ENCODE measurements at places on chromosomes 2 and 18.

GRCh38 chr2:112835061-112835501, 1.5 kb downstream of the IL1B start:
- DNase-seq: no peak

DNA sequence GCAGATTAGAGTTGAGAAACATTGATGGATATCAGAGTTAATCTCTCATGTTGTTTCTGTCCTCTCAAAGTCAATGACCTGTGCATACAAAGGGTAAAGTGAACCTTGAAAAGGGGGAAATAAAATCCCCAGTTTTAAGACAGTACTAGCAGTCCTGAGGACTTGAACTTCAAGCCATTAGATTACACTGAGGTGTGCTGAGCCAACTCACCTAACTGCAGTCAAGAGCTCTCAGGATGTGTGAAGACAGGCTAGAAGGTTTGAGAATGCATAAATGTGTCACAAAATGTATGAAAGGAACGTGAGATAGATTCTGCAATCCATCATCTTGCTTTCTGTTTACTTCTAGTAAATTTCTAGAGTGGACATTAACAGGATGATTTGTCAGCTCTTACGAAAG, 35.5 kb downstream of the DOCK10 start:
- peak; percentile 8 for DNase-seq

GRCh38 chr2:119464981-119465380, 33.3 kb downstream of the TMEM37 start:
- DNase-seq: no peak

DNA sequence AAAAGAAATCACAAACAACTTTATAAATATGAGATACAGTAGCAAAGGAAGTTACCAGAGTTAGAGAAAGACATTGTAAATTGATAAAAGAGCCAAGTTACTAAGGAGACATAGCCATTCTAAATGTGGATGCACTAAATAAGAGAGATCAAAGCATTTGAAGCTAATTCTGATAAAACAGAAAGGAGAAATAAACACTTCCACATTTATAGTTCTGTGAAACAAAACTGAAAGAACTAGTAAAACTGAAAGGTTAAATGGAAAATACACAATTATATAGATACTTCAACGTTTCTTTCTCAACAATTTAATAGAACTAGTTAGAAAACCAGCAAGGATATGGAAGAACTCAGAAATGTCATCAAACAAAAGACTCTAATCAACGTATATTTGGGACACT, 309.0 kb upstream of the CDH2 start:
- DNase-seq: no peak

DNA sequence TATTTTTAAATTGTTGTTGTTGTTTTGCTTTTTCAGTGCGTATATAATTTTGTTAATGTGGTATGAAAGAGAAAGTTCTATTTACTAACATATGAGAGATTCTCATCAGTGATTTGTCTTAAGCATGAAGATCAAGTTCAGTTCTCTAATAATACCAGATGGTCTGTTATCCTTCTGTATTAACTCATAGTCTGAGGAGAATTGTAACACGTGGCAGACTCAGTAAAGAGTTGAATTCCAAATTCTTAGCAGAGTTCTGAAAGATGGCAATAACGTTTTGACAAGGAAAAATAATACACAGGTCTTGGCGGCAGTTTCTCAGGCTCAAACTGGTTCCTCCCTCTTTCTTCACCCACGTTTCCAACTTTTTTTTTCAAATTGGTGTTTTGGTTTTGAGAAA, 17.2 kb upstream of the COL3A1 start:
- no peak for DNase-seq

- DNase-seq: no peak
These were observed 2108.8 kb upstream of the PIK3C3 start for GRCh38 chr18:39846265-39846664.

- DNase-seq: no peak
These were observed 75.5 kb downstream of the SLC39A10 start for GRCh38 chr2:195732574-195732973.

DNA sequence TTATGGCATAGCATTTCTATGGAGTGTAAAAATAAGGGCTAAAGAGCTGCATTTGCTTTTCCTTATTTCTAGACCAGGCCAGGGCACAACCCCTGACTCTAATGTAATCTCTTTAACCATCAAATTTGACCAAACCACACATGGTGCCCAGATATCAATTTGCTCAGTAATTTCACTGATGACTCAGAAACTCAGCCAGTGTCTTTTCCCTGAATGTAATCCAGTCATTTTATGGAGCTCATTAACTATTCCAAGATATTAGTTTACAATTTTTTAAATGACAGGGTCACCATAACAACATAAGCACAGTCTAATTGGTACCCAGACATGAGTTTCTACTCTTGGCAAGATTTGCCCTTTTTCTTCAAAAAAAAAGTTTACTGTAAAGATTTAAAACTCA, 270.8 kb upstream of the AGAP1 start:
- no peak for DNase-seq

GRCh38 chr2:185970148-185970852, 231.7 kb downstream of the FSIP2 start:
- DNase-seq: peak; percentile 89
